Stimulated activated CD4-positive, alpha-beta T cell treated with anti-CD3 and anti-CD28 coated beads, Interleukin-1b, Interleukin-23, amount 100 ng/mL, for 24 hours (primary cell): ENCODE measurements at places on chromosomes 7 and 10.

DNA sequence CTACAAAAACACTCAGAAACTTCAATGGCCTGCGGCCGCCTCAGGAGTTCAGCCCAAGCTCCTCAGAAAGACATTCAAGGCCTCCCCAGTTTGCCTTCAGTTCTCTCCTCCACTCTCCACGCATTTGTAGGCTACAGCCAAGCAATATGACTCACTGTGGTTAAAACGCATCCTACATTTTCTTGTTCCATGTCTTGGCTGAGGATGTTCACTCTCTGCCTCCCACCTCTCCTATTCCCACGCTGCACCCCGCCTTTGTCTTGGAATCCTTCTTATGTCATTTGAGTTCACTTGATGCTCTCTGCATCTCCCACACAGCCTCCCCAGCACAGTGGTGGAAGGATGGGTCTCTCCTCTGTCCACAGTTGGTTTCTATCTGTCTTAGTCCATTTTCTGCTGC, 184.8 kb downstream of the NPSR1 start:
- DNase-seq, result no peak

GRCh38 chr10:23390809-23391208, 46.2 kb upstream of the C10orf67 start:
- DNase-seq, result no peak

- no peak for DNase-seq
Measured at GRCh38 chr7:92945840-92946239, 109.5 kb upstream of the CDK6 start.

DNA sequence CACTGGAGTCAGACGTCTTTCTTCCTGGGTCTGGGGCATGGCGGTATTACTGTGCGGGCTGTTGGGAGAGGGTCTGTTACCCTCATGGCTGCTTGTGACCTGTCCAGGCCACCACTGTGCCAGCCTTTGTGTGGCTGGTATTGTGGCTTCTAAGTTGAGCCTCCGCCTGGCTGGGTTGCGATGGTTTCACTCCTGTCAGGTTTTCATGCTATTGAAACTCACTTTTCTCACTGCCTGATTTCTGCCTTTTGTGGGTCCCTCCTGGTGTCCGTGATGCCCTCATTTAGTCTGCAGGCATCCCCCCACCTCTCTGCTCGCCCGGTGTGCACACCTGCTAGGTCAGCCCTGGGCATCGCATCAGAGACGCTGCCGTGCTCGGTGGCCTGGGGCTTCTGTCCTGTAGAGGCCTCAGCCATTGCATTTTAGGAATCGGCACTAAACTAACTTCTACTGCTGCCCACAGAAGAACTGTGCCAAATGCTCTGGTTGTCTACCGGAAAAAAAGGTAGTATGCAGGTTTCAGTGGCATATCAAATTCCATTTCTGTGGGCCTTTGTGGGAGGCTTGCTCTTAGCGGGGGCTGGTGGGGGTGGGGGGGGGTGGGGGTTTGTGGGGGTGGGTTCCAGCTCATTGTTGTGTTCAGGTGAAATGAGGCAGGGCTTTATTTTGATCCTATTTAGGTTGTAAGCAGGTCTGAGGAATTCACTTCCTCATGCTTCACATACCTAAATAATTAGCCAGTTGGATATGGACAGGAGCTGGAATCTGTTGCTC, 64.3 kb downstream of the MGMT start:
- DNase-seq, result no peak

- DNase-seq, result no peak
Measured at GRCh38 chr7:15609287-15609686, 47.5 kb upstream of the AGMO start.

GRCh38 chr7:45638916-45639315, 64.7 kb downstream of the ADCY1 start:
- no peak for DNase-seq

- DNase-seq, result no peak
Measured at GRCh38 chr7:114502454-114503254, 88.0 kb downstream of the FOXP2 start.

DNA sequence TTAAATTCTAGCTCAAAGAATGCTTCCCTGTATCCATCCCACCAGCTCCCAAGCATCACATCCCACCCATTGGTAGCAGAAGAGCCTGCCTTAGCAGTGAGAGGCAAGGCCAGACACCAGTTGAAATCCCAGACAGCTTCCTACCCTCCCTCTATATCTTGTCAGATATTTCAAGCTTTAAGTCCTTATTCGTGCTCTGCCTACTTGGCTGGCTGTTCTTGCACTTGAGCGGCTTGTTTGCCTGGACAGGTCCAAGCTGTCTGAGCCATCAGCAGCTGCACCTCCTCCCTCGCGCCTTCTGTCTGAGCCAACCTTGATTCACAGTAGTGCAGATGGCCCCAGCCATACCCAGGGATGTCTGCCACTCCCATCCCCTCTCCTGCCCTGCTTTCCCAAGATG, 16.4 kb downstream of the LRRC4 start:
- DNase-seq, result no peak

DNA sequence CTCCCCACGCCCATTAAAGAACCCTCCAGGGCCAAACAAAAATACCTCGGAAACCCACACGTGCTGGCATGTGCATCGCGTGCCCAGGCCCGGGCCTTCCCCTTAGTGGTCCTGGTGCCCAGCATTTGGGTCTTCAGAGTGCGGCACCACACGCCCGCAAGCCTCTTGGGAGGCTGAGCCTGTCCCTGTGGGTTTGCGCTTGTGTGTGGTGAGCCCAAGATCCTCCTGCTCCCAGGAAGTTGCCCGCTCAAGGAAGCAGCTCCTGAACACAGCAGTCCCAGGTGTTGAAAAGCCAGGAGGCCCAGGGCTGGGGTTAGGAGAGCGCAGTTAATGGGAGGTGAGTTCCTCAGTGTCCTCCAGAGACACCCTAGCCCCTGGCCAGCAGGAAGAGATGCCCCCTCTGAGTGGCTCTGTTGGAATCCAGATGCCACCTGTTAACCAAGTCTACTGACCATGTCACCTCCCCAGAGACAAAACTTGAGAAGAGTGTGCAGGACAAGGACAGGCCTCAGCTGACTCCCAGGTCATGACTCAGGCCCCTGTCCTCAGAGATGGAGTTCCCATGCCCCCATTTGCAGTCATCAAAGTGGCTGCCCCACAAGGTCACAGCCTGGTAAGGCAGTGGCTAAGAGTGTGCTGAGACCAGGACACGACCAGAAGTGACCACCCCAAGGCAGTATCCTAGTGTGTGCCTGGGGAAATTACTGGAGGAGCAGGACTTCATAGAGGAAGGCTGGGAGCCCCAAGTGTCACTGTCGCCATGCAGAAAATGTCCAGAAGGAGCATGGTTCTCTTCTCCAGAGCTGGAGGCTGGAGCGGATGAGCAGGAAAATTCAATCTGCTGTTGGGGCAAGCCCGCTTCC, 5.2 kb downstream of the FZD9 start:
- DNase-seq, result no peak

DNA sequence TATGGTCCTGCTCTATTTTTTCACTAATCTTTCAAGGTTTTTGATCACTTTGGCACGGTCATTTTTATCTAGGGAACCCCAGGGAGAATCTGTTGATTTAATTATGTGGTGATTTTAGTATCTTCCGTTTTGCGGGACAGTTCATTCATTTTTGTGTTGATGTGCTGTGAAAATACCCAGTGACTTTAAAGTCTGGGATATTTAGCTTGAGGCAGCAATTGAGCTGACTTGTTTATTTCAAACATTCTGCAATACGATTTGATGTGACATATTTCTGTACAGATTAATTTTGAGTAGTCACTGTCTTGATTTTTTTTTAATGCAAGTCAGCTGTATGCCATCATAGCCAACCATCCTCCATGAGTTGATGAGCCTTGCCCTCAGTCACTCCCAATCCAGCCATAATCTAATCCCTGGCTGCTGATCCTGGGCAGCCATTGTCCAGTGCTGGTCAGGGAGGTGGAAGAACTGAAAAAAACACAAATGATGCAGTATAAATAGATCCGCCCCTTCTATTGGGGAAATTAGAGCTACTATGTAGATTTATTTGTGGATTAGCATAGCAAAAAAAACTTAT, 183.4 kb downstream of the CCSER2 start:
- no peak for DNase-seq

DNA sequence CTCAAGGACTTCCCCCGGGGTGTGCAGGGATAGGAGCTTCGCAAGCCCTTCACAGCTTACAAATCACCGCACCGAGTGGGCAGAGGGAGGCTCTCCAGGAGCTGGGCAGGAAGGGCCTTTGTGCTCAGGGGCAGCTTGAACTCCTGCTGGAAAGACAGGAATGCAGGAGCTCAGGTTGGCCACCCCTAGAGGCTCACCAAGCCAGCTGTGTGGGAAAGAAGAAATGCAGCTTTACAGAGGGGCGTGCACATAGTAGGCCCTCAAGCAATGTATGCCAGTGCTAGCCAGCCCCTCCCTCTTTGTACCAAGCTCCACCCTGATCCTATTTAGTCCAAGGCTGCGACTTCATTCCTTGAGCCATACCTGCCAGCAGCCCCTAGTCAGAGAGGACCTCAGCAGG, 26.1 kb downstream of the STRA8 start:
- no peak for DNase-seq

GRCh38 chr7:114081606-114082425, 163.0 kb upstream of the PPP1R3A start:
- DNase-seq, result no peak

- DNase-seq, result no peak
Measured at GRCh38 chr7:38893061-38893460, 15.9 kb downstream of the VPS41 start.

GRCh38 chr7:157961731-157962457, 625.1 kb downstream of the DNAJB6 start:
- no peak for DNase-seq

DNA sequence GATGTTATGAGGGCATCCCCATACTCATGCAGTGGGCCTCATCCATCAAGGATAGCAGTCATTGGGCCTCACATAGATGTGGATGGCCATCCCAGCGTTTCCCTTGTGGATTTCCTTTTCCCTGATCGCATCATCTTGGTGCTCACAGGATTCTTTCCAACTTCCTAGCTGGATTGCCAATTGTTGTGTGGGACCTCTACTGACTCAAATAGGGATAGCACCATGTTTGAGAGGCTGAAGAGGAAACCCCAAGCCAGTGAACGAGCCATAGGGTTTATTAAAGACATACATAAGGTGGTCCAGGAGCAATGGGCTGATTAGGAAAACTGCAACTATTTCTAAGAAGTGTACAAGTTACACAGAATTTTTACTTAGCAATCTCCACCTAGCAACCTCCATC, 21.8 kb downstream of the ASZ1 start:
- no peak for DNase-seq

- no peak for DNase-seq
Measured at GRCh38 chr7:148540041-148540738, 50.4 kb upstream of the C7orf33 start.
